GM12891 (cell line): ENCODE measurements at places on chromosomes 3 and 15.

DNA sequence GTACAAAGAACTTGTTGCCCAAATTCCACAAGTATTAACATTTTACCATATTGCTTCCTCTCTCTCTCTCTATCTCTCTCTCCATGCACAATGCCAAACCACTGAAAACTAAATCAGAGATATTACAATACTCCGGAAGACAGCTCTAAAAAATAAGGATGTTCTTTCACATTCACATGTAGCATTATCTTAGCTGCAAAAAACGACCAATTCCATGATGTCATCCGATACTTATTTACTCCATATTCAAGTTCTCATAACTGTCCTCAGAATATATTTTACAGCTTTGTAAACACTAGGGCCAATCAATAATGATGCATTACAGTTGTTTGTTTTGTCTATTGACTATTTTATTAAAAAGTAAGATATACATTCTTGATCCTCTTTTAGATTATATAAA lies 7.7 kb upstream of the PRR23E start:
- no peak for DNase-seq

GRCh38 chr3:112633191-112633590 lies 7.8 kb downstream of the CCDC80 start:
- DNase-seq: no peak

DNA sequence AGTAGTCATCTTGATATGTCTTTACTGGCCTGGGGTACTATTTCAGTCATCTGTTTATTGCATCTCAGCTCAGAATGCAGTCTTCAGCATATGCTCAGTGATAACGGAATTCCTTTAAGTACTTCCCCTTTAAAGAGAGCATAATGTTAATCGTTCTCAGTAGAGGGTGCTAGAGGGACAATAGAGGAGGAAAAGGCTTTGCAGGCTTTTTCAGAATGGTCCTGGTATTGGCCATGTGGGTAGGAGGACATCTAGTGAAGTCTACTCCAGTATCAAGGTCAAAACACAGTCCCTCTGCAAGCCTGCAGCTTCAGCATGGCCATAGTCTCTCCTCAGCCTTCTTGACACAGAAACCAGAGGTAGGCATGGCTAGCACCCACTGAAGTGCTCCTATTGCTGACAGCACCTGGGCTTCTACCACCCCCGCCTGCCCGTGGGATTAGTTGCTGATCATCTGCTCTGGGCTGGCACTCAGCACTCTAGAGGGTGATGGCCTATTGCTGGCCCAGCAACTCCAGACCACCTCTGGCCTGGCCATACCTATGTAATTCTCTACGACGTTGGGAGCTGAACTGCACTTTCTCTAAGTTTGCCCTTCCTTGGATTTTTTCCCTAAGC lies 65.4 kb downstream of the KCNH8 start:
- no peak for DNase-seq

DNA sequence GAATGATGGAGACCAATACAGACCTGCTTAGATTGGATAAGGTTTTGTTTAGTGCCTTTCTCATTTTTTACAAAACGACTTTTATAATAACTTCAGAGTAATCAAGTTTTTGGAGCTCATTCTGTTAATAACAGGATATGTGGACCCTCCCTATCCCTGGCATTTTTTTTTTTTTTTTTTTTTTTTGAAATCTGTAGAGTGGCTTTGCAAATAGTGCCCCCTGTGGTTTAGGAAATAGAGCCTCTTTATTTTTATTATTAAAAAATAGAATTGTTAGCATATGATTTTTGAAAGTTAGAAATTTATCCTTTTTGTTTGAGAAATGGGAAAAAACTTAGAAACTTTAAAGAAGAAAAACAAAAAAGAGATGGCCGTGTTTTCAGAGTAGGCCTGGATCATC lies 11.4 kb downstream of the SKIL start:
- DNase-seq: no peak

- DNase-seq: no peak
Measured at GRCh38 chr3:121443456-121443855, 102.3 kb downstream of the POLQ start.

- no peak for DNase-seq
Measured at GRCh38 chr3:128273841-128274573, 120.7 kb downstream of the EEFSEC start.

- DNase-seq: no peak
Measured at GRCh38 chr3:13785853-13786436, 93.9 kb downstream of the WNT7A start.

- DNase-seq: no peak
Measured at GRCh38 chr15:35271371-35272043, 186.4 kb upstream of the NANOGP8 start.

GRCh38 chr3:108024146-108024850 lies 66.5 kb downstream of the CD47 start:
- no peak for DNase-seq

DNA sequence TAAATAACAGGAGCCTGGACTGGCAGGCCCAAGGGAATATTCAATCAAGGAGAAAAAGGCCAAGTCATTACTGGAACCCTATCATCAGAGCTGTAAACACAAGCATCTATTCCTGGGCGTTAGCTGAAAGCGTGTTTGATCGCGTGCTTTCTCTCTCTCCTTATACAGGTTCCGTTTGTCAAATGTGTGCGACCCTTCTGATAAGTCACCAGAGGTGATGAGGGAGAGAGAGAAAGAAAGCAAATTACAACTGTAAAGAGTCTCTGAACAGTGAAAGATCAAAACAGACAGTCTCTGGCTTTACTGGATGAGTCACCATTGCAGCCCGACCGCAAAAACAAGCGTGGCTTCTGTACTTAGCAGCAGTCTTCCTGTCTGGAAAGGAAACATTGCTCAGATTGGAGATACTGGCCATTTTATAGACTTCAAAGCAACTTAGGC lies 39.5 kb upstream of the TPRG1 start:
- no peak for DNase-seq

DNA sequence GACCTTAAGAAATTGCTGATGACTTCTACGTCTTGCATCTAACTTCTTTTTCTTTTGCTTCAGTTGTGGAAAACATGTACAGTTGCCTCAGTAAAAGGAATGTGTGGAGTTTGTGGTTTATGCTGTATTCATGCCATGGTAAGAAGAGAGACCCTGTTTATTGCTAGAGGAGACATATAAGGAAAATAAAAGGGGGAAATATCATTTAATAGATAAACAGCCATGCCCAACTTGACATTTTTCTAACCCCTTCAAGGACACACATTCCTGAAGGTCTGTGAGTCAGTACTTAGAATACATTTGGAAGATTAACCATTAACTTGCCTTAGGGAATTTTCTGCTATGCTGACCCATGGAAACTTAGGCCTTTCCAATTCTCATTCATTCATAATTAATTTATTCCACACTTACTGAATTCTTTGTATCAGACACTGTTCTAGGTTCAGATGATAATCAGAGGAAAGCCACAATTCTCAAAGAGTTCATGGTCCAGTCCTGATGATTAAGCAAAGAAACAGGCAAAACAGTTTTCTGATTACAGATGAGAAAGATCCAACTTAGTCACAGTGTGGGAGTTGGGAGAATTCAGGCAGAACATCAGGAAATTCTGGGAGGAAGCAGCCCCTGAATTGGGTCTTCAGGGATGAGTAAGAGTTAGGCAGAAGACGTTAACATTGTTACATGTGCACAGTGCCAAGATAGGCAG lies 329.8 kb upstream of the RASGRP1 start:
- no peak for DNase-seq

- DNase-seq: no peak
Measured at GRCh38 chr3:143830063-143830462, 18.2 kb downstream of the SLC9A9 start.

DNA sequence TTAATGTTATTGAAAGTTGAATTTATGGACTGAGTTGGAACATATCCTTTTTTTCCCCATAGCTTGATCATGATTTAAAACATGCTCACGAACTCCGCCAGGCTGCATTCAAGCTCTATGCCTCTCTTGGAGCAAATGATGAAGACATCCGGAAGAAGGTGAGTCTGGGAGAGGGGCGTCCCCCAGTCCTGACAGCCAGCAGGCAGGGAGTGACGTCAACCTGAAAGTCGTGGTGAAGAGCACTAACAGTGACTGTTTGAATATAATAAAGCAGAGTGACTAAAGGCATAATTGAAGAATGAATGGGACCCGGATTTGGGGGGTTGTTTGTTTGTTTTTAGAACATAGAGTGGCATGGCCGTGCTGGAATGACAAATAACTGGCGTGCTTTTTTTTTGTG lies 57.9 kb downstream of the ARMC8 start:
- no peak for DNase-seq

GRCh38 chr15:74653426-74654102 lies 37.9 kb downstream of the CLK3 start:
- no peak for DNase-seq

DNA sequence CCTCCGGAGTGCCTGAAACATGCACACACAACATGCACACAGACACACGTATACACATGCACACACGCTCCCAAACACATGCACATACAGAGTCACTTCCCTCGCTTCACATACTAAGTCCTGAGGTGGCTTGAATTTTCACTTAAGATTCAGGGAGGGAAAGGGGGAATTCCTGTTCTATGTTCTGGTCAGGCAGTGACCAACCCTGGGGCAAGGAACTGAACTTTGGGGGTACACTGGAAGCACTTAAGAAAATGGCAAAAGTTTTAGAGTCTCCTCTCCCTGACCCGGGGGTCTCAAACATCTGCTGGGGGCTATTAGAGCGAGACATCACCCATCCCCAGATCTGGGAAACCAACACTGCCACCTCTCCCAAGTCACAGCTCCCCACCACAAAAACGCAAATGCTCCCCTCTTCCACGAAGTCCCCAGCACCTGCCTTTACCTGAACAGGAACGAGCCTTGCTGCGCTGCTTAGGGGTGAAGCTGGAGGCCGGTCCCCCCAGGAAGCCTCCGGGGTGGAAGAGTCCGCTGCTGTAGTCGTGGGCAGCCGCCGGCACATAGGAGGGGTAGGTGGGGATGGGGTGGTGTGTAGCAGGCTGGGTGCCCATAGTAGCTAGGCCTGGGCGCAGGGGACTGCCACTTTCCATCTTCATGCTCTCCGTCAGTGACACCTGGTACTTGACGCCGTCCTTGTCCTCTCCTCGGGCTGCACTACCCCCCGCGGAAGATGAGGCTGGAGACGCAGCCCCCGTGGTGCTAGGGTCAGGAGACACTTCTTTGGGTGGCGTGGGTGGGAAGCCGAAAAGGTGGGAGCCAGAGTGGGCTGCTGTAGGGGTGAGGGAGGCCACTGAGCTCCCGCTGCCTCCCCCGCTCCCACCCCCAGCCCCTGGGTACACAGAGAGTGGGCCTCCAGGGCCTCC lies 7.5 kb downstream of the GATA2 start:
- no peak for DNase-seq

DNA sequence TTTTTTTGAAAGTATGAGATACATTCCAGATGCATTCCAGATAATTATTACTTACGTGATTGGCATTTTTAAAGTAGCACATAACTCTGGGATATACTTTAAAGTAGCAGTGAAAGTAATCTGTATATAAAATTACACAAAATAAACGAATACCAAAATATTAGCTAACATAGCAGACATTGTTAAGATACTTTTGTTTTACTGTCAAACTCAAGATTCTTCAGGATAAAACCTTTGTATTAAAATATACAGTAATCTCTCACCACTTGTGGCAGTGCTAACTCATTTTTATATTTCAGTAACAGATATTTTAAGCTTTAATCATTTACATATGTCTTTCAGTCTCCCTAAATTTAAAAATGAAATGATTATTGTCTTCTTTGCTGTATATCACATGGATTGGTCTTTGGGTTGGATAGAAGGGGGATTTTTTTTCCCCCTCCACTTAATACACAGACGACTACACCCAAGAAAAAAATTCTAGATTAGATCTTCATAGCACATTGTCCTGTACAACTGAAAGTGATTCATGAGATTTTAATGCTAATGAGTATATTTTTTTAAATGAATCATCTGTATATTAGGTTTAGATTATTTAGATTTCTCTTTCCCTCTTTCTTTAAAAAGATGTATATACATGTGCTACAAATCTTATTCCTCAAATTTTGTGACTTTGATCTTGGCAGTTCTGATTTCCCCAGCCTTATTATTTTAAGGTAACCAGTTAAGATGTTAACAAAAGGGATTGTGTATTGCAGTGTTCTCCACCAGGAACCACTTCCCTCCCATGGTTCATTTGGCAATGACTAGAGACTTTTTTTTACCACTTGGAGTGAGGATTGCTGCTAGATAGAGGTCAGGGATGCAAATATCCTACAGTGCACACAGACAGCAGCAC lies 24.5 kb upstream of the EBLN2 start:
- DNase-seq: no peak

DNA sequence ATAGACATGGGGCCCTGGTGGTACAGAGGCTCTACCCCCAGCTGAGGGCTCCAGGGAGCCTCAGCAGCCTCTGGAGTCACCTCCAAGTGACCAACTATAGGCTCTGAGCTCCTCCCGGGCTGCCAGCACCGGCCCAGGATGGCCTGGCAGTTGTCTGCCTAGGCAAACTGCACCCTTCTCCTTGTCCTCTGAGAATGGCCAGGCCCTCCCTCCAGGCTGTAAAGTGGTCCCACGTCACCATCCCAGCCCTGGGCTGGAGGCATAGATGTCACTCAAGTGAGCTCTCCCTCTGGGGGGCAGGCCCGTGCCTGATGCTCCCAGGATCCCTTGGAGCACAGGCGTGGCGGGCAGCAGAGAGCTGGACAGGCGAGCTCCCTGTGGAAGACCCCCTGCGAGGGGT lies 120.1 kb downstream of the SEC22A start:
- DNase-seq: no peak

GRCh38 chr3:58051196-58051595 lies 43.0 kb downstream of the FLNB start:
- no peak for DNase-seq

DNA sequence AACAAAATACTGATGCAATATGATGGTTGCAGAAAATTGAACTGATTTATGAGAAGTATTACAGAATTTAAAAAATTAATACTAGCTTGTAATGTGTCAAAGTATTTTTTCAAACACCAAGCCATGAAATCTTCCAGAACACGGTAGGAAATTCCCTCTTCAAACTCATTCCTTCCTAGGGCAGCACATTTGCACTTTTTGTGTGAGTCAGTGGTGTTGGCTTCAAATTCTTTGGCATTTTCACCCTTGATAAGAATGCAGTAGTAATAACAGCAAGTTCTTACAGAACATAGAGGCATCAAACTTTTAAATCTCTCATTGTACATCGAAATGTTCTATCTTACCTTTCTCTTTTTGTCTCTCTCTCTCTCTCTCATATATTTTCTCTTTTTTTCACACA lies 191.8 kb downstream of the CGGBP1 start:
- DNase-seq: no peak

DNA sequence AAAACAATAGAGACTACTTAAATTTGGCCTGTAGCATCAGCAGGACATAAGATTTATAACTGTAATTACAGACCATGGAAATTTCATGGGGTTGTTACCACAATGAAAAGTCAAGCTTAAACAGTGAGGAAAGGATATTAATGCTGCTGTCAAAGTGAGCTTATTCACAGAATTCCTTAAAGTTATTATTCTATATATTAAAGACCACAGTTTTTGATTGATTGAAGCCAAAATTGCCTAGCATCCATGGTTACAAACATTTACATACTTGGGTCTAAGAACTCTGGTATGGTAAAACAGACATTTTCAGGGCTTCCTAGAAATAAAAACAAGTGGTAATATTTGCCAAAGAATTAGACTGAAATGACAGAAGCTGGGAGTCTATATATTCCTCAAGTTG lies 248.6 kb downstream of the ATP8B4 start:
- DNase-seq: no peak
